ENCODE measurements at places on chromosomes 12 and 14.

- DNase-seq: no peak
These were observed 11.7 kb downstream of the TNFRSF1A start for GRCh38 chr12:6330192-6330591.

DNA sequence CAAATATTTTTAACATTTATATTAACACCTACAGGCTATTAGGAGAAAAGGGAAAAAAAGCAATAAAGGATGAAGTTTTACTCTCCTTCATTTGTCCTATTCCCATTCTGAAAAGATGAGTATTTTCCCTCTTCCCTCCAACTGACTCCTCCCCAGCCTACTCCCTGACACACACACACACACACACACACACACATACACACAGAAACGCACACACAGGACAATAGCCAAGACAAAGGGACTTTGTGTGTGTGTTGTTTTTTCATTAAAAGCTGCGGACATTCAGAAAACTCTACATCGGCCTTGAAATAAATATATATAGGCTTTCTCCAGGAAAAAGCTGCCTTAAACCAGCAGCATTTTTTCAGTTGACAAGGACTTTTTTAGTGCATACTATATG is 74.8 kb downstream of the PRKAB1 start:
- no peak for DNase-seq

- DNase-seq: no peak
These were observed 184.4 kb upstream of the FKBP4 start for GRCh38 chr12:2610358-2610757.

- no peak for DNase-seq
These were observed 2.7 kb upstream of the MYF5 start for GRCh38 chr12:80714055-80714454.

- no peak for DNase-seq
These were observed 102.7 kb downstream of the UNC79 start for GRCh38 chr14:93533437-93533836.

DNA sequence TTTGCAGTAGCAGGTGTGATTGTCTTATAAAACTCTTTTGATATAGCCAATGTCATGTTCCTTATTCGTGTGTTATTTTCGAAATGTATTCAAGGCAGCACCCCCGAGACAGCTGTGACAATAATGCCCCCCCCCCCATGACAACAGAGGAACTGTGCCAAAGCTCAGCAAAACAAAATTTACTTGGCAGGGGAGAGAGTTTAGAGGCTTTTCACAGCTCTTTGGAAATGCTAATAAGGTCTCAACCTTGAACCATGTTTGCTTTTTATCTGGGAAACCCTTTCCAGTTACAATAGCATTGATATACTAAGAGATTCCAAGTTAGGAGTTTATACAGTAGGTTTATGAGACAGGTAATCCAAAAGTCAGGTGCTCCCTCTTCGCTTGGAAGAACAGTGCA is 56.4 kb upstream of the USP44 start:
- DNase-seq: no peak
